ENCODE measurements at places on chromosomes 5 and 9.
A peak's percentile ranks its signal among the peaks of the same experiment; 100 is the strongest.

GRCh38 chr5:146052780-146053179 is 52.6 kb downstream of the PLAC8L1 start:
- DNase-seq: no peak

- no peak for DNase-seq
Observed at GRCh38 chr5:29218138-29218537, 1975.3 kb upstream of the CDH6 start.

GRCh38 chr9:5813824-5814223 is 19.1 kb downstream of the ERMP1 start:
- DNase-seq: no peak

DNA sequence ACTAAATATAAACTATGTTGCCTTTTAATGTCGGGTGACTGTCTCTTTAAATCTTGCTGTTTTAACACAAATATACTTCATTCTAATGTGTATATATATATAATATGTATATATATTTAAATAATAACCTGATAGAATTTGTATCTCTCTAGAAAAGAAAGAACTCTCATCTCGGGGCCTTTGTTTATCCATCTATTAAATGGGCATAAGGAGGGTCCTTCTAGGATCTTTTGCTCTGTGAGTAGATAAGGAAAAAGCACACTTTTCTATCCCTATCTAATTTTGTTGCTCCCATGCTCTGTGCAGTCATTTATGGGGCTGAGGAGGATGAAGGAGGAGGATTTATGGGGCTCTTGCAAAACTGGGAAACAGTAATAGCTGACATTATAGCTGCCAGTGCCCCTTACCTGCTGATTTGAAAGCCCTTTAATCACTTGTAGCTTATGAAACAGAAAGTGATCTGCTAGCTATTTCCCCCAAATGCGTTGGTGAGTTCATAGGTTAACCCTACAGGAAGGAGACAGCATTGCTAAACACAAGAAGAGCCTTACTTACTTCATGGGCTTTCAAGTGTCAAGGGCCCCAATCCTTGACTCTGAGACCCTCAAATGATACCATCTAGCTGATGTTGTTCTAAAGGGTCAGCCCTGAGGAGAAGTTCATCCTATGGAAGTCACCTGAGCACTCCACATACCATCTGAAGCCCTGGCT is 5.8 kb upstream of the PPARGC1B start:
- no peak for DNase-seq

DNA sequence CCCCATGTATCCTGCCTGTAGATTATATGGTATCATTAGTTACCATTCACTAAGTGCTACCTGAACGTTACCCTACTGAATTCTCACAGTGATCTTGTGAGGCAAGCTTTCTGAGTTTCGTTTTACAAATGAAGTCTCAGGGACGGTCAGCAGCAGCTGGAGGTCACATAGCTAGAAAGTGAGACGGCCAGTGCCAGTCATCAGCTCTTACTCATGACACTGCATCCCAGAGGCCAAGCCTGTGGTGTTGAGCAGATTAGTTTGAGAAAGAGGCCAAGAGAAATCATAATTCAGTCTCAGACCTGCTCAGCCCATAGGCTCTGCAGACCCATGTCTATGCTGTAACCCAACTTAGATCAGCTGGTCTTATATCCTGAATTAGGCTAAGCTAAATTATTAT is 95.7 kb upstream of the EGFLAM start:
- DNase-seq: no peak

DNA sequence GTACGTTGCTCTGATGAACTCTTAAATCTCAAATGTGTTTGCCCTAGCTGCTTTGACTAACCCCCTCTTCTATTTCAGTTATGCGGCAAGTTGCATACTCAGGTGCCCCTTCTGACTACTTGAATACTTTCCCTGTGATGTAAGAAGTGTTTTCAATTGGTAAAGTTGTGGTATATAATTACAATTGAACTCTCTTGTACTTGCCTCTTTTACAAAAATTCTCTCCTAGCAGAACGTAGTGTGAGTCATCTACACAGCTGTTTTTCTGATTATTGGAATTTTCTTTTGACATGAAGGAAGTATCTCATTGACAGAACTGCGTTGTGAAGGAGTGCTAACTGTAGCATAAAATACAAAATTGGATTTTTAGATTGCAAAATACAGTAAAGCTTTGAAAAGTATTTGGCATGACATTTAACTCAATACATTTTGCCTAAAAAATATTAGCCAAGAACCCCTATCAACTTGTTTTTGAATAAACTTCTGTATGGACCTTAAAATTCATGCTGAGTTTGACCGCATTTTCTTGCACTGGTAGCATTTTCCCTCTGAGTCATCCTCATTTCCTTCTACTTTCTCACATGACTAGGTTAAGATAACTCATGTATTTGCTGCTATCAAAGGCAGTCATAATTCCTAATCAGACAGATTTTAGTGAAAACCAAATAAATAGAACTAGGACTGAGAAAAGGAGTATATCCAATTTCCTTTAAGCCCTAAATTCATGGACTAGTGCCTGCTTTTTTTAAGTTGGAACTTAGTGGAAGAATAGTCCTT is 6.3 kb downstream of the CRHBP start:
- no peak for DNase-seq

GRCh38 chr5:138212828-138213160 is 329 bp downstream of the CDC23 start:
- DNase-seq: no peak

- DNase-seq: no peak
Observed at GRCh38 chr9:95012035-95012708, 285.7 kb downstream of the AOPEP start.

- DNase-seq: no peak
Observed at GRCh38 chr5:158644301-158644700, 455.4 kb downstream of the EBF1 start.

- DNase-seq: no peak
Observed at GRCh38 chr9:127973169-127974000, 7.4 kb downstream of the EEIG1 start.

GRCh38 chr9:128494746-128495129 is 9.8 kb upstream of the GLE1 start:
- DNase-seq: no peak

DNA sequence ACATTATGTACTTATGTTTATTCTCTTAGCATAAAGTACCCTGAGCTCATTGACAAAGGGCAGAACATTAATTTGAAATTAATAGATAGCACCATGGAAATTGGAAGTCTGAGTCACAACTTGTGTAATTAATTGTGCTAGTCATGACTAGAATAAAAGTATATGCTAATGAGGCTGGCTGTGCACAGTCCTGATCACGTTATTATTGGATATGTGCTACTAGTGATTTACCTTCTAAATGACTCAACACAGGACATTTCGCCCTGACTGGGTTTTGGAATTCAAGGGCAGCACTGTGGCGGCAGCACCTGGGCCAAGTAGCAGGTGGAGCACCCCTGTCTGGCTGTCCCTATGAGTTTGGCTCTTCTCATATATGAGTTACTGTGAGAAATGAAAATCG is 341.8 kb downstream of the ICE1 start:
- no peak for DNase-seq

- no peak for DNase-seq
Observed at GRCh38 chr5:166860426-166860825, 1431.0 kb upstream of the WWC1 start.

GRCh38 chr5:178067755-178068154 is 45.6 kb upstream of the N4BP3 start:
- DNase-seq: no peak

DNA sequence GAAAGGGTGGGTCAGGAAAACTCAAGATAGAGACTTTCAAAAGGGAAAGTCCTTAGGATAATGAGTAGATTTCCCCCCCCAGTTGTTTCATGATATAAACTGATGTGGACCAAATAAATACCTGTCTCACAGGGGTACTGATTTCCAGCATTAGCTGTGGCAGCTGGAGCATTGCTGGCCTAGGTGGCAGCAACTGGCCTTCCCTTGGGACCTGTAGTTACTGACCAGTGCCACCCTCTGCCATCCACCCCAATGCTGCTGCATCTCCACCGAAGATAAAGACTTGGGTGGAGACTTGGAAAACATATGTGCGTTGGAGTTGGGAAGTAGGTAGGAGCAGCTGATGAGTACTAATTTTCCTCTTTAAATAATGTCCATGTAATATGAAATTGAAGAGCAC is 71.8 kb downstream of the SYK start:
- DNase-seq: no peak

GRCh38 chr5:160605266-160605665 is 183.6 kb downstream of the PTTG1 start:
- DNase-seq: no peak

DNA sequence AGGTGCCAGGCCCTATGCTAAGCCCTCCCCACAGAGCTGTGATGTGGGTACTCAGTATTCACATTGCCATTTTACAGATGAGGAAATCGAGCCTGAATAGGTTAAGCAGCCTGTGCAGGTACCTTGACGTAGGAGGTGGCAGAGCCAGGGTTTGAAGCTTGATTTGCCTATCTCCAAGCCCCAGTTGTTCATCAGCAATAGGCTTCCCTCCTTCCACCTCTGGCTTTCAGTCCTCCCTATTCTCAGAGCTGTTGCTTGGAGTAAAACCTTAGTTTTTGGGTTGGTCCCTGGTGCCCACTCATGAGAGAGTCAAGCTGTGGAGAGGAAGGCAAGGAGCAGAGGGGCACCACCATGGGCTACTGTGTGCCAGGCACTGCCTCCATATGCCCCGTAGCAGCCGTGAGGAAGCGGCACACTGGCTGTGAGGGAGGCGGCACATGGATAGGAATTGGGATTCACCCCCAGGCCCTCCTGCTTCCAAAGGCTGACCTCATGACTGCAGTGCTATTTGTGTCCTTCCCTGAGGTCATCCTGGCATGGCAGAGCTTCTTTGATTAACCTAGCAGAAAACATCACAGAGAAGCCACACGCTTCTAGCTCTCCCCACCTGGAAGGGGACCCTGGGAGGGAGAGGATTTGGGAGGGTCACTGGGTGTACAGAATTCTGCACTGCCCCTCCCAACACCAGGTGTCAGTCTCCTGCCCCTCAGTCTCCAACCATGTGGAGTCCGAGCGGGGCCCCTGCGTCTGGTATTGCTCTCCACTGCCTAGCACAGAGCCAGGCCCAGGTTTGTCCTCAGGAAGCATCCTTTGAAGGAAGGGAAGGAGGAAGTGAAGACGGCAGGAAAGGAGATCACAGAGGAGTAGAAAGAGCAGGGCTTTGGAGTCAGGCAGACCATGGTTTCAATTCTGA is 109.8 kb downstream of the RGS3 start:
- DNase-seq: no peak

DNA sequence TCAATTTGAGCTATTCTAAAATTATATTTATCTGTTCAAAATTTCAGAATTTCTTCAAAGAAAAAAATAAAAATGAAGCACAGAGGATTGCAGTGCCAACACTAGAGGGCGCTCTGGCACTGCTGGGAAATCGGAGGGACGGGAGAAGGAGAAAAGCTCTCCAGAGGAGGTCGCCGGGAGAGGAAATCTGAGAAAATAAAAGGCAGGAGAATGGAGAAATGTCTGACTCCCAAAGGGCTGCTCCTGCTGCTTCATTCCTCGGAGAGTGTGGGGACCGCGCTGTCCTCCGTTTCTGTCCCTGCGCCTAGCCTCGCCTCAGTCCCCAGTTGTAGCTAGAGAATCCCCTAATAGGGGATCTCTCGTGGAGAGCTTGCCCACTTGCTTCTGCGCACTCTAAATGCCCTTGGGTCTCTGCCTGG is 40.0 kb upstream of the ARSB start:
- peak; percentile 71 for DNase-seq

DNA sequence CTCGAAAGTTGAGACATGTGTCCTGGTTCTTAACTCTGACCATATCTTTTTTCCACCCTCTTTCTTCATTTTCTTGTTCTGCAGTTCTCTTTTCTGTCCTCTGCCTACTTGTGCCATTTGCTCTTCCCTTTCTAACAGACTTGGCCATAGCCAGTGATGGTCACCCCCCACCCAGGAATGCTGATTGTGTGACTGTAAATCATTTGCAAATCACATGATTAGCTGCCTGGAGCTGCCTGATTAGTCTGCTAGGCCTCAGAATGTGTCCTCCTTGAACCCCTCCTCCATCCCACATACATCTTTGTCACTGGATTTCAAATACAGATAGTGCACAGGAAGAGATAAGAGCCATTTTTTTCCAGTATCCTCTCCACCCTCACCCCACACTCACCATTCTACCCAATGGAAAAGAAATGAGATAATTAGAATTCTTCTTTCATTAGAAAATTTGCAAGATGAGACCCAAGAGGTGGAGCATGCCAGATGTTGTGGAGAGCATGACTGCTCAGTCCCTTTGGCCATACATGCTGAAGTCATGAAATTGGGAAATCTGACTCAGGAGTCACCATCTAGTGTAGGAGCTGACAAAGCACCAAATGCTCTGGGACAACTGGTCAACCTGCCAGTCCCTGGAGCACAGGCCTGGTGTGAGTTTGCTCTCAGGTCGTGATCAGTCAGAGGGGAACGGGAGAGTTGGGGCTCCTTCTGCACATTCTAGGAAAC is 538.2 kb downstream of the CCDC171 start:
- no peak for DNase-seq

DNA sequence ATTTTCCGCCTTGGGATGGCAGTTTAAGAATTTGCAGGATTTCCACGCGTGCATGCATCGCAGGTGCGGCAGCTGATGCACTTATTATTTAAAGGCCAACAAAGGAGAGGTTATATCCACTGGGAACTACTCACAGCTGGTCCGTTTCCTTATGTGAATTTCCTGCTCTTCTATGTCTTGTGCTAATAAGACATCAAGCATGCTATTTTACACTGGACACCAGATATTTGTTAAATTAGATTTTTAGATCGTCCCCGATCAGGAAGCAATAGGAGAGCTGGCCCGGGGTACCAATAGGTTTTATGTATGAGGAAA is 476 bp upstream of the DTWD2 start:
- no peak for DNase-seq

DNA sequence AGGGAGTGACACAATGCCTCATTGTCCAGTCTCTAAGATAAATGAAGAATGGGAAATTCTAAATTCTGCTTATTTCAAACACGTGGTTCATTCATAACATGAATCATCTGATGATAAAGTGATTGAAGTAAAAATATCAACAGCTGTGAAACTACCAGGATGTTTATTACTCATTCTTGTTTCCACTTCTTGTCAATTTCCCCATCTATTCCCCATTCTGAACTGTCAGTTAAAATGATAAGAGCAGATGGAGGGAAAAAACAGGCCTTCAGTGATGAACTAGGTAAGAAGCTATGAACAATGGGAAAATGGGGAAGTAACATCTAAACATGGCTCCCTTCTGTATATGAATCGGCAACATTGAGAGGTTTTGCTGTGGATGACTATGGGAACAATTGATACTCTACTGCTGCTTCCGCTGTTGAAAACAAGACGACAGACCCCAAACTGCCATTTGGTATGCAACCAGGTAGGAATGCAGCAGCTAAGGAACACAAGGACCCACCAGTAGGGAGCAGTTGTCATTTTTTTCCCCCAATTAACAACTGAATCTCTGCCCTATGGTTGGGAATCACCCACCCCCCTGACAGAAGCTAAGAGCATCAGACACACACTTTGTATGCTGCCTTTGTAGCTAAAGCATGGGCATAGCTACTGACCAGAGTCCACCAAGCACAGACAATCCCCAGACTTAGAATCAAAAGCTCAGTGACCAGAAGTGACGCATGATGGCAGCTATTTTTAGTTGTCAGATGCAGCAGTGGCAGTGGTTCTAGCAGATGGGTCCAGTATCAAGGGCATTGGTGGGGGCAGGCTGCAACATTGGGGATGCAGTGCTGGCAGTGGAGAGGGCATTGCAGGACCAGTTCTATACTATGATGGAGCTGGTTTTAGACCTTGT is 52.9 kb upstream of the ZNF366 start:
- DNase-seq: no peak
